ENCODE measurements at places on chromosomes 5 and 9. TPM values are rescaled to one million over a fixed set of nuclear protein-coding genes. Genes with fewer than 3 reads are reported as not detected.

The DBH gene
- under 0.01 TPM for total RNA-seq

The MELK gene
- 6.9 TPM for total RNA-seq

The TPRN gene
- 7.8 TPM for total RNA-seq

The PRR16 gene
- 6.5 TPM for total RNA-seq

The NELFB gene
- 38.8 TPM for total RNA-seq

The CCL19 gene
- not detected for total RNA-seq
